Left renal pelvis (tissue), 4 donors: ENCODE measurements at places on chromosomes 1 and 21.

- DNase-seq, result no peak
These were observed 45.1 kb upstream of the PALMD start for GRCh38 chr1:99600782-99601181.

- DNase-seq, result no peak
These were observed 43.2 kb upstream of the POFUT2 start for GRCh38 chr21:45330851-45331261.

- no peak for DNase-seq
These were observed 139.8 kb downstream of the ADSS2 start for GRCh38 chr1:244311784-244312532.

- DNase-seq, result no peak
These were observed 243.0 kb downstream of the TOMM20 start for GRCh38 chr1:234885601-234886000.

GRCh38 chr1:6092211-6092610 is 46.5 kb downstream of the KCNAB2 start:
- no peak for DNase-seq

DNA sequence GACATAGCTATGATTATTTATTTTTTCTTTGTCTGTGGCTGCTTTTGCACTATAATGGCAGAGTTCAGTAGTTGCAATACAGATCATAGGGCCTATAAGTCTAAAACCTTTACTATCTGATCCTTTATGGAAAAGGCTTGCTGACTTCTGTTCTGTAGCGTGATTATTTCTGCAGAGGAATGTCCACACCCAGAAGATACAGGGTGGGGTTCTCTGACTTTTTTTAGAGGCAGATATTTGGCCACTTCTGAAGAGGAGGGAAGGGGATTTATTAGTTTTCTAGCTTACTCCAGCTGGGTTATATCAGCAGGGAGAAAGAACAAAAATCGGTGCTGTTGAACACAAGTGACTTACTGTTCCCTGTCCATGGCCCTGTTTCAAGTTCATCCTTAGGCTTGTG is 97.6 kb downstream of the RPE65 start:
- DNase-seq, result no peak

GRCh38 chr1:84348759-84349158 is 47.3 kb downstream of the SAMD13 start:
- no peak for DNase-seq

DNA sequence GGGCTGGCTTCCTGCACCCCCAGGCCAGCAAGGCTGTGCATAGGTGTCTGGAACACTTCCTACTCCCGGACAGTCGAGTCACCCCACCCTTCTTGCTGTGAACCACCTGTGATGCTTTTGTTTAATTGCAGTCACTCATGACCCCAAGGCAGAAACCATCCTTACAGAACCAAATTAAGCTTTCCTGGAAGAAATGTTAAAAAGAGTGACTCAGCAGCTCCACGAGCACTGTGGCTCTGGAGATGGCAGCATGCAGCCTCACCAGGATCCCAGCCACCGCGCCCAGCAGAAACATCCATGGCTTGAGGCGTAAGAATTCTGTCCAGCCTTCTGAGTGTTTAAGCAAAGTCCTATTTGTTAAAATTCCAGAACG is 28.8 kb downstream of the SNAP47 start:
- no peak for DNase-seq

DNA sequence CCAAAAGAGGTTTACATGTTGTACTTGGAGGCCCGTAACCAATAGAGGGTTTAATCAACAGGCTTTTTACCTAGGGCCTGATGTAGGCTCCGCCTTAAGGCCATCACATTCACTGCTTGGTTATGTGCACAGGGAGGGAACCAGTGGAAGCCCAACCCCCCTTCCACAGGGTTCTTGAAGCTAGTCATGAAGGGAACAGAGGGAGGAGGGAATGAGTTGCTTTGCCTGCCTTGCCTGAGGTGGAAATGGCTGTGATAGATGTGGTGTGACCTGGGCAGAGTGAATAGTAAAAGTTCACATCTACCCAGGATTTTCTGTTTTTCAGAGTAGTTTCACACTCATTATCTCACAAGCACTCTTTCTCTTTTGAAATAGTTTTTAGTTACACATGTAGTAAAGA is 215.1 kb downstream of the ST6GALNAC3 start:
- no peak for DNase-seq

DNA sequence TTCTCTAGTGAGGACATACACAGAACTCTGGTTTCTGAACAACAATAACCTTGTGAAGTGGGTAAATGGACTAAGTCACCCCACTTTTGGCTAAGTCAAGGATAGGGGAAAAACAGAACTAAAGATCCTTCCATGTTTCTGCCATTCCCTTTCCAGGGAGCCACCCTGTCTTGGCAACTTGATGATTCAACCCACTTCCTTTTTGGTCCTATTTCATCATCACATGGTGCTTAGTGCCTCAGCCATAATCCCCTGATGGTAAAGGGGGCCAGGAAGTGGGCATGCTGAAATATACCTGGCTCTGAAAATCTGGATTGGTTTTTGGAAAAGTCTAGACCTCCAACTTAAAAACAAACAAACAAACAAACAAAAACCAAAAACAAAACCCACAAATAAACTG is 206.4 kb upstream of the FOXD3 start:
- DNase-seq, result no peak

DNA sequence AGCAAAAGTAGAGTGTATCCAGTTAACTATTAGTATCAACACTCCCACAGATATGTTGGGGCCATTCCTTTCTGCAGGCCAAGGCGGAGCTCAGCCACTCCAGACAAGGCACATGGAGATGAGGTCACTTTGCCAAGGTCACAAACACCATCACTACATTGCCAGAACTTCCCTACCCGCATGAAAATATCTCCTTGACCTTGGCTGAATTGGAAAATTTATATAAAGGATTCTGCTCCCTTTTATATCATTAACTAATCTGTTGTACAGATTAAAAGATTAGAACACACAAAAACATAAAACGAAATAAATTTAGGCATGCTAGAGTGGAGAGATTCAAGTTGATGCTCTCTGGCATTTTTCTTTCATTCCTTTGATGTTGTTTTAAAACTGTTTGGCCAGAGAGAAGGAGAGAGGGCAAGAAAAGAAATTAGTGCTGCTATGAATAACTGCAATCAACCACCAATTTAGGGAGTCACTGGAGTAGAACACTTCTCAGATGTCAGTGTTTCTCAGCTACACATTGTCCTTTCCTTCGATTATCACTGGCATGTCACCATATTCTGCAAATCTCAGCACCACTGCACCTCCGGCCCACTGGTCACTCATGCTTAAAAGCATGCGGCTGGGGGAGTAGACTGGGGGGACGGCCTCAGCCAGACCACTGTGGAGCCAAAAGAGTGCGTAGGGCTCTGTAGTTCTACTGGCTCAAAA is 78.7 kb upstream of the ATP1B1 start:
- no peak for DNase-seq

- DNase-seq, result no peak
These were observed 36.8 kb downstream of the TRIM11 start for GRCh38 chr1:228369608-228370438.

DNA sequence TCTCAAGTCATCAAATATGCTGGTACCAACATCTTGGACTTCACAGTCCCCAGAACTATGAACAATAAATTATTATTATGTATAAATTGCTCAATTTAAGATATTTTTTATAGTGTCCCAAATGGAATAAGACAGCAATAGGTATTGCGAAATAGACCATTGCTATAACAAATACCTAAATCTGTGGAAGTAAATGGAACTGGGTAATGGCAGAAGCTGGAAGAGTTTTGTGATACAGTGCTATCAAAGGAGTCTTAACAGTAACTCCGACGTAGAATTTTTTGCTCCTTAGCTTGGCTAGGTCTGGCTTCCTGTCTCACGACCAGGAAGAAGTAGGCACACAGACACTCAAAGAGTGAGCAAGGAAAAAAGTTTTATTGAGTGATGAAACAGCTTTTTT is 1791.5 kb downstream of the PLA2G4A start:
- DNase-seq, result no peak

- DNase-seq, result no peak
These were observed 446.7 kb upstream of the B3GALT2 start for GRCh38 chr1:193633093-193633492.

- DNase-seq, result no peak
These were observed 257.2 kb upstream of the AJAP1 start for GRCh38 chr1:4397196-4397595.

GRCh38 chr1:98323388-98323787 is 338.1 kb upstream of the SNX7 start:
- DNase-seq, result no peak

- no peak for DNase-seq
These were observed 68.1 kb downstream of the VWA5B1 start for GRCh38 chr1:20358761-20359263.
